Thoracic aorta endothelial cell (primary cell): ENCODE measurements at places on chromosomes 13 and 19. TPM values are rescaled to one million over a fixed set of nuclear protein-coding genes. Genes with fewer than 3 reads are reported as not detected.

The RGL3 gene
- total RNA-seq, result 2.9 and 3.9 TPM in 2 replicates

The NOTCH3 gene
- 0.22 and 0.80 TPM in 2 replicates for total RNA-seq

The CLIP3 gene
- 4.3 and 6.6 TPM in 2 replicates for total RNA-seq

The TEX29 gene
- total RNA-seq, result not detected in 2 replicates

The BICRA gene
- 11.0 and 19.2 TPM in 2 replicates for total RNA-seq

The LMTK3 gene
- under 0.01 and 0.22 TPM in 2 replicates for total RNA-seq

The CCNA1 gene
- 34.8 and 70.5 TPM in 2 replicates for total RNA-seq

The TEKTIP1 gene
- not detected in 2 replicates for total RNA-seq

The C1QTNF9 gene
- total RNA-seq, result not detected in 2 replicates

The IZUMO2 gene
- total RNA-seq, result not detected in 2 replicates

The CEACAM3 gene
- not detected in 2 replicates for total RNA-seq

The WTIP gene
- total RNA-seq, result 15.4 and 15.7 TPM in 2 replicates

The SLC1A6 gene
- total RNA-seq, result not detected in 2 replicates

The ADPRHL1 gene
- total RNA-seq, result 0.40 and 0.43 TPM in 2 replicates

The UGGT2 gene
- 53.6 and 56.4 TPM in 2 replicates for total RNA-seq
